ENCODE measurements at places on chromosomes 7 and 10. TPM values are rescaled to one million over a fixed set of nuclear protein-coding genes. Genes with fewer than 3 reads are reported as not detected.

Gene NYAP1
- total RNA-seq: 1.1 TPM

Gene ECD
- total RNA-seq: 17.4 TPM

DNA sequence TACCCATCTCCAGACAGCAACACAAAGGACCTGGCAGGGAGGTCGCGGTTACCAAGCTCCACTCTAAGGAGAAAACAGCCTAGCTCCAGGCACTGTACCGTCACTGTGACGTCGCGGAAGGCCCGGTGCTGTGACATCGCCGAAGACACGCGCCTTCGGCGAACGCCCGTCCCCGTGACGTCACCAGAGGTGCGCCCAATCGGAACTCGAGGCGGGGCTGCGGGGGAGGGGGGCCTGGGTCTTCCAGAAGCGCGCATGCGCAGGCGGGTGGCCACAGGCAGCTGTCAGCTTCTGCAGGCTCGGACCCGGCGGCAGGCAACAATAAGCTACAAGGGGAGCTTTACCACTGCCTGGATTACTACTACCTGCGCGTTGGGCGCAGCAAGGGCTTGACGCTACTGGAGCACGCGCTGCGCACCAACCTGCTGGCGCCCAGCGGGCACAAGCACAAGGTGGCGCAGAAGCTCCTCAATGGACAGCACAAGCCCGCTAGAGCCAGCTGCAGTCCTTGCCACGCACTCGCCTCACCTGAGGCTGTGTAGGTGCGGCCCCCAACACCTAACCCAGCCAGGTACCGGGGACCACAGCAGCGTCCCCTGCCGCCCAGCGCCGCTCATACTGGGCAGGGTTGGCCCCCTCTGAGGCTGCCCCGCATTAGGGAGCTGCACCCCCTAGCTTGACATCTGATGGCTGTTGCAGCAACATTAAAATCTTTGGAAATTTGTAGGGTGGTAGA, 208.4 kb downstream of the TPST1 start:
- H3K4me1 ChIP-seq: peaks cover 12% of the 10 kb centered on the region
- H3K27ac ChIP-seq: peak overlapping the region; percentile 50
- DNase-seq: peak; percentile 12
- H3K4me3 ChIP-seq: peak overlapping the region; percentile 34

Gene PSPH
- 23.8 TPM for total RNA-seq

Gene DHTKD1
- 21.6 TPM for total RNA-seq

DNA sequence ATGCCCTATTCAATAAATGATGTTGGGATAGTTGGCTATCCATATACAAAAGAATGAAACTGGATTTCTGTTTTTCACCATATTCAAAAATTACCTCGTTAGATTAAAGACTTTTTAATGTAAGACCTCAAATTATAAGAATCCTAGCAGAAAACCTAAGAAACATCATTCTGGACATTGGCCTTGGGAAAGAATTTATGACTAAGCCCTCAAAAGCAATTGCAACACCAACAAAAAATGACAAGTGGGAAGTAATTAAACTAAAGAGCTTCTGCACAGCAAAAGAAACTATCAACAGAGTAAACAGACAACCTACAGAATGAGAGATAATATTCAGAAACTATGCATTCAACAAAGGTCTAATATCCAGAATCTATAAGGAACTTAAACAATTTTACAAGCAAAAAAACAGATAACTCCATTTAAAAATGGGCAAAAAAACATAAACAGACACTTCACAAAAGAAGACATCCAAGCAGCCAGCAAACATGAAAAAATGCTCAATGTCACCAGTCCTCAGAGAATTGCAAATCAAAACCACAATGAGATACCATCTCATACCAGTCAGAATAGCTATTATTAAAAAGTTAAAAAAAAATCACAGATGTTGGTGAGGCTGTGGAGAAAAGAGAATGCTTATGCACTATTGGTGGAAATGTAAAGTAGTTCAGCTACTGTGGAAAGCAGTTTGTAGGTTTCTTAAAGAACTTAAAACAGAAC, 309.8 kb downstream of the AHR start:
- H3K4me1 ChIP-seq: no peaks in the 10 kb centered on the region
- H3K27me3 ChIP-seq: no peaks in the 10 kb centered on the region
- DNase-seq: no peak
- no peak overlapping the region for H3K27ac ChIP-seq
- no peak overlapping the region for H3K4me3 ChIP-seq

Data from esophagus squamous epithelium (tissue), 5 donors.